ENCODE measurements at places on chromosomes 7 and 10.
A peak's percentile ranks its signal among the peaks of the same experiment; 100 is the strongest.

GRCh38 chr10:11454958-11455566, 156.4 kb downstream of the USP6NL start:
- no peak for DNase-seq

- DNase-seq, result peak; percentile 69
Observed at GRCh38 chr7:92916770-92917224, 80.4 kb upstream of the CDK6 start.

GRCh38 chr7:38833329-38833728, 75.7 kb downstream of the VPS41 start:
- no peak for DNase-seq

GRCh38 chr10:26733750-26734568, 36.5 kb downstream of the PDSS1 start:
- DNase-seq, result no peak

DNA sequence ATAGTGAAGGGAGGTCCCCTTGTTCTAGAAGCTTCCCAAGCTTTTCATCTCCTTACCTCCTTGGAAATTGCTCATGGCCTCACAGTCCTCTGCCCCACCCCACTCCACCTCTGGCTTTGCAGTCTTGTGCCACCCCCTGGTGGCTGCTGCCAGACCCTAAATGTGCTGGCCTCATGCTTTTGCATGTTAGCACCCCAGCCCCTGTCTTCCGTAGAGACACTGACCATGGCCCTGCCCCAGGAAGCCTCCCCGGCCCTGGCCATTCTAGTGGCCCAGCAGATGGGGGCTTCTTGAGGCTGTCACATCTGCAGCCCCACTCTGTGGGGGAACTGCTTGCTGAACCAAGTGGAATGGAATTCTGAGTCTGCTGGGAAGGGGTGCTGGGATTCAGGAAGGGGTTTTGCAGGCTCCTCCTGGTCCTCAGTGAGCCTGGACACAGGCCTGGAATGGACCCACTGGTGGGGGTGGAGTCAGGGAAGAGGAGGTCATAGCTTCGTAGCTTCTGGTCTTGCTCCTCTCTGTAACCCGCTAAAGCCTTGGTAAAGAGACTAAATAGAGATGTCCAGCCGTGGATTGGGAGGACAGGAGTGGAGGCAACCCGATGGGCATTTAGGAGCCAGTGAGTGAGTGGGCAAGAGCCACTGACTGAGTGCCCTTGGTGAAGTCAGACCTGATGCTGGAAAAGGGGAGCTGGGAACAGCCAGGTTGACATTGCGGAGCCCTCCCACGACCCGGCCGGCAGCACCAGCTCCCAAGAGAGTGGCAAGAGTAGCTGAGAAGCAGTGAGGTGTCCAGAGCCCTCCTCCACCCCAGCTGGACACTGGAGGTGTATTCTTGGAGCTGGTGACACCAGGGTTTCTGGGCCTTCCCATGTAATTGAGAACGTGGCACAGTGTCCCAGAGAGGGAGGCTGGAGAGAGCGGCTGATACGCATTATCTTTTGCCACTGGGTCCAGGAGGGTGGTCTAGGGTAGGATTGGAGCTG, 20.9 kb downstream of the RAMP3 start:
- DNase-seq, result no peak
